NCI-H446 (cell line): ENCODE measurements at places on chromosomes 4 and X.

DNA sequence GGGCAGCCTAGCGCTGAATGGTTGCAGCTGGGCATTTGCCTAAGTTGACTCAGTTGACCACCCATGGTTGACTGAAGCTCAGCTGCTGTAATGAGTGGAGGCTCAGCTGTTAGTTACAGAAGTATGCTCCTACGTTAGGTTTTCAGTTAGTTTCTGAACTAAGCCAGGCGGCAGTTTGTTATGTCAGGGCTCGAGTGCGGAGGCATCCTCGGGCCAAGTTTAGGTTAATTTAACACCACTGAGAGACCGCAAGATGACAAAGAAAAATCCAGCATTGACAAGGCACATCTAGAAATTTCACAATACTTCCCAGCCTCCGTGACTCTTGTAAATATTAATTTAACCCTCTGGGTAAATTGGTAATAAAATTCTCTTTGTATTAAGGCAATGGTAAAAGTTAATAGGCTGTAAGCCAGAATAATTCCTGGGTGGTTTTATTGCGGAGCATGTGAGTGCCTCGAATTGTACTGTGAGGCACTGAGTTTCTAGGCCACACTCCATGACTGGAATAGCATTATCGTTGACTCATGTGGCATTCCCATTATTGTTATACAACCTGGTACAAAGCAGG is 33.1 kb upstream of the CDKN2AIP start:
- DNase-seq = no peak

- no peak for DNase-seq
Measured at GRCh38 chr4:1211891-1212545, 36.9 kb downstream of the CTBP1 start.

DNA sequence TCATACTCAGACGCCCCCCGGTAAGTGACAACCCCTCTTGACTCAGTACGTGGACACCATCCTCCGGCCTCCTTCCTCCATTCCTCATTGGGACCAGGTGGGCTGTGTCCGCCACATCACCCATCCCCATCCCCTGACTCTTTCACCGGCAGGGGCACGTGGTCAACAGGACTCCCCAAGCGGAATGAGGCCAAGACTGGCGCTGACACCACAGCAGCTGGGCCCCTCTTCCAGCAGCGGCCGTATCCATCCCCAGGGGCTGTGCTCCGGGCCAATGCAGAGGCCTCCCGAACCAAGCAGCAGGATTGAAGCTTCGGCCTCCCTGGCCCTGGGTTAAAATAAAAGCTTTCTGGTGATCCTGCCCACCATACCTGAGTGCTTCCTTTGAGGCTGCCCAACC is 5.0 kb downstream of the PQBP1 start:
- DNase-seq = no peak

- no peak for DNase-seq
Measured at GRCh38 chrX:47232197-47232802, 509 bp upstream of the USP11 start.

DNA sequence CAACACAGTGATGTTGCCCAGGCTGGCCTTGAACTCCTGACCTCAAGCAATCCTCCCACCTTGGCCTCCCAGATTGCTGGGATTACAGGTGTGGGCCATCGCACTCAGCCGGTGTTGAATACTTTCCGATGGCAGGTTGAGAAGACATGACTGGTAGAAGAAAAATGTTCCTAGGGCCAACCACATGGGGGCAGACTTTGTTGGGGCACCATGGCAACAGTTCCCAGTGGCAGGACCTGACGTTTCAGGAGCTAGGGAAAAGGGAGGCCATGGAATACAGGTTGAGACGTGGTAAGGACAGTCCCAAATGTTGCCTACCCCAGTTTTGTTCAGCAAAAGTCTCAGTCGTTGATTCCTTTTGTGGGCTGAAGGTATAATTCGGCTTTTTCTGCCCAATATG is 134.6 kb downstream of the ASMT start:
- DNase-seq = no peak

DNA sequence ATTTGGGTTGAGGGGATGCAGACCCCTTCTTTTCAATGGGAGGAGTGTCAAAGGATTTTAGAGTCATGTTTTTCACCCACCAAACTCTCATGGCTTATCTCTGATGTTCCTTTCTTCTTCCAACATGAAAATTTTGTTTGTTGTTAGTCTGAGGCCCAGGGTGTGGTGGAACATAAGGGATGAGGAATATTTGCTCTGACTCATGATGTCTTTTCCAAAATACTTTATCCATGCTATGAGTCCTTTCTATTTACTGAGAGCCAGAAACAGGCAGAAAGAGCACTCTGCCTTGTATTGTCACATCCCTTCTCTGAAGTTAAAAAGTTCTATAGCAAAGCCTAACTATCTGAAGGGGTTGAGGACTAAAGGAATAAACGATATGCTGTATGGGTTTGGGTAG is 61.6 kb upstream of the GYPA start:
- DNase-seq = no peak

- DNase-seq = no peak
Measured at GRCh38 chrX:34132028-34132427, at the start of gene FAM47A. Gene FAM47A (minus strand): TSS chrX:34132314. CDS start chrX:34132278, 36 bp downstream.

DNA sequence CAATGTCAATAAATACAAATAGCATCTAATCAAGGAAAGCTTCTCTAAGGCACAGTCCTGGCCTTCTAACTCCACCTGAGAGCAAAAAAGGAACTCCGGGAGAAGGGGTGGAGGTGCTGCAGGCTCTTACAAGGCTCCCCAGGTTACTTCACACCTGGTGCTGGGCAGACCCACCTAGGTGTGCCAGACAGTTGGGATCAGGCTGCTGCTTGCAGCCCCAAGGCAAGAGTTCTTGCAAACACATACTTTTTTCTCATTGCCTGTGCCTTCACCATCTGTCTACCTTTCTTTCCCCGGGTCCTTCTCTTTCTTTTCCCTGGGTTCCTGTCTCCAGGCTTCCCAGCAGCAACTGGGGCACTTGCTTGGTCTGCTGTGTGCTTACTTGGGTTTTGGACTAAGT is 81.4 kb upstream of the STIM2 start:
- no peak for DNase-seq

GRCh38 chrX:17580539-17581152 is 156.6 kb upstream of the SCML1 start:
- no peak for DNase-seq

GRCh38 chrX:71579136-71579989 is 1.1 kb downstream of the GCNA start:
- DNase-seq = no peak
